ENCODE measurements at places on chromosomes 7 and 10.
A peak's percentile ranks its signal among the peaks of the same experiment; 100 is the strongest.

DNA sequence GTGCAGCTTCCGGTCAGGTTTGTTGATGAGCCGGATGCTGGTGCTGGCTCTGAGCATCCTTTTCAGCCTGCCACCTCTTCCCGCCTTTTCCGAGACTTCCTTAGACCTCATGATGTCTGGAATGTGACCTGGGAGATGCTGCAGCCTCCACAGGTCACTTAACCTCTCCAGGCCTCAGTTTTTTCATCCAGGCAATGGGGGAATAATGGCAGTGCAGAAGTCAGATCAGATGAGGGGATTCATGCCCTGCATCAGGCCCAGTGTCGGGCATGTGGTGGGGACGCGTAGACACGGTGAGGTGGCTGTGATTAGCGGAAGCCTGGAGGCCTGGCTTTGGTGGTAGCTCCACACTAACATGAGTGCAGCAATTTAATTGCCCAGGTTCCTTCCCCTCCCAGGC is 24.6 kb downstream of the PFKFB3 start:
- DNase-seq, result no peak

- no peak for DNase-seq
These were observed 2.3 kb downstream of the ZC3HAV1L start for GRCh38 chr7:139033346-139034114.

DNA sequence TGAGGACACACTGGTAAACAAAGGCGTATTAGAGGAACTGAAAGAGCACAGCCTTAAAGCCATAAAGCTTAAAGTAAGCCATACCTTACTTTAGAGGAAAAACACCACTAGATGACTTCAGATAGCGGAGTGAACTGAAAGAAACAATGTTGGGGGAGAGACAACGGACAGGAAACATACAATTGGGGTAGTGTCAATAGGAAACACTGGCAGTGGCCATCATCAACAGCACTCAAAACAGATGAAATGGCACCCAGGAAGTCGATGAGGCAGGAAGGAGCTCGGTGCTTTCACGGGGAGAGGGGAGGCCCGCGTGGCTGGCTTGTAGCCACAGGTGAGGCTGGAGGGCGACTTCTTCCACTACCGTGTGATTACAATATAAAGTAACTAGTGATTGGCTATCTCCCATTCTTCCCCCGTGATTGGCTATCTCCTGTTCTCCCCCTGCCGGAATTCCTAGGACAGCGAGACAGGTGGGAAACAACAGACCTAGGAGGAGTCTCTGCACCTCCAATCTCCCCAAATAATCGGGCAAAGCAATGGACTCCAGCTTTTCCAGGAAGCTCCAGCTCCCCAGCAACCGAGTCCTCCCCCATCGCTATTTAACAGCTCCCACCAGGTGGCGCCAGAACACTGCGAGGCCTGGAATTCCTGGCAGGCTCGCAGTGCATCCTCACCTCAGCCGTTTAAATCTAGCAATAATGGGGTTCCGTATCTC is 2.4 kb upstream of the TAS2R38 start:
- peak; percentile 58 for DNase-seq

DNA sequence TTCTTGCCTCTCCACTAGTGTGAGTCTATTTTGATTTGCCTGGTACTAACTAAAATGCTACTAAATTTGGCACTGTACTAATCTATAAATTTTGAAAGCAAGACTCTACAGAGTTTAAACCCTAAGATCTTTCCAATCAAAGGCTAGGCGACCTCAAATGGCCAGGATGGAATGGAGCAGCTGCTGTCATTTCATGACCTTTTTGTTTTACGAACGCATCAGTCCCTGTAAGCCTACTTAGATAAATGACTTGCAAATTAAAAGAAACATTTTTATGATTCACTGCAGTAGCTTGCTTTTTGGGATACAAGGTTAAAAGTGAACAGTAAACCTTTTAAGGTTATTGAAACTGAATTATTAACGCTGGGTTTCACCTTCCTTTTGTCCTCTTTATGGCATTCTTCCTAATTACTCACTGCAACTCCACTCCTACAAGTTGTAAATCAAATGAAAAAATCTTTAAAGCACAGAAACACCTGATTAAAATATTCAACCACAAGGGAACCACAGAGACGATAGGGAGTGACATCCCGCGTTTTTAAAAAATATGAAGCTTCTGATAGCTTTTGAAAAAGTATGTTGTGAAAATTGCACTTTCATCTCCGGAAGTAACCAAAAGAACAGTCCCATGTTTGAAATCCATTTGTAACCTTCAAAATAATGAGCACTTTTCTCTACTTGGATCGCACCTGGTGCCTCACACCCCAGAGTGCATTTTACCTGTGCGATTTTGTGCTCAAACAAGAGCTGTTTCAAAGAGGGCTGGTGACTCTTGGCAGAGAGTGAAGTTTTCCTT is 595.1 kb downstream of the PARD3 start:
- DNase-seq, result no peak

GRCh38 chr7:41696323-41696916 is 6.5 kb downstream of the INHBA start:
- no peak for DNase-seq

DNA sequence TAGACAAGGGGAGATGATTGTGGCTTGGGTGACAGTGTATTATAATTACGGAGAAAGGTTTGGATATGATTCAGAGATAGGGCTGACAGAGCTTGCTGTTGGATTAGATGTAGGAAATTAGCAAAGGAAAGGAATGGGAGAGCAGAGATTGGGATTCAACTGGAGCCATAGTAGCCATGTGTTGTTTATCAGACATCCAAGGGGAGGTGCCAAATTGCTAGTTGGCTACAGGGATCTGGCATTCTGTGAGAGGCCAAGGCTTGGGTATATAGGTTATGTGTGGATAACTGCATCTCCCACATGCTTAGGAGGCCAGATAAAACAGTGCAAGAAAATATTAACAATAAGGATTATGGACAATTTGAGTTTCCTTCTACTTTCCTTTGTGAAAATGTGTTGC is 34.9 kb downstream of the CSGALNACT2 start:
- no peak for DNase-seq

DNA sequence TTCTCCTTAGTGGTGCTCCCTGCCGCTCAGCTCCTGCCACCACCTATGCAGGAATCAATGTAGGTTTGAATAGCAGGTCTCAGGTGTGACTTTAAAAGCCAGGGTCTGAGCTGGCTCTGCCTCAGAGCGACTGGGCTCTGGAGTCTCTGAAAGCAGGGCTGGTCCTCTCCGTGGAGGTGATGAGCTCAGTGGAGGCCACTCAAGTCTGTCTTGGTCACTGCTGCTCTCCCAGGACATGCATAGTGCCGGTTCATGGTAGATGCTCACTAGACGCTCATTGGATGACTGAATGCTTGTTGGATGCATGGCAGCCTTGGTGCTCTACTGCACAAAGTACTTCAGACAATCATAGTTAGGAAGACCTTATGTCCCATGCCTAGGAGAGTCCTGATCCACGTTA is 45.1 kb upstream of the PTF1A start:
- DNase-seq, result no peak

DNA sequence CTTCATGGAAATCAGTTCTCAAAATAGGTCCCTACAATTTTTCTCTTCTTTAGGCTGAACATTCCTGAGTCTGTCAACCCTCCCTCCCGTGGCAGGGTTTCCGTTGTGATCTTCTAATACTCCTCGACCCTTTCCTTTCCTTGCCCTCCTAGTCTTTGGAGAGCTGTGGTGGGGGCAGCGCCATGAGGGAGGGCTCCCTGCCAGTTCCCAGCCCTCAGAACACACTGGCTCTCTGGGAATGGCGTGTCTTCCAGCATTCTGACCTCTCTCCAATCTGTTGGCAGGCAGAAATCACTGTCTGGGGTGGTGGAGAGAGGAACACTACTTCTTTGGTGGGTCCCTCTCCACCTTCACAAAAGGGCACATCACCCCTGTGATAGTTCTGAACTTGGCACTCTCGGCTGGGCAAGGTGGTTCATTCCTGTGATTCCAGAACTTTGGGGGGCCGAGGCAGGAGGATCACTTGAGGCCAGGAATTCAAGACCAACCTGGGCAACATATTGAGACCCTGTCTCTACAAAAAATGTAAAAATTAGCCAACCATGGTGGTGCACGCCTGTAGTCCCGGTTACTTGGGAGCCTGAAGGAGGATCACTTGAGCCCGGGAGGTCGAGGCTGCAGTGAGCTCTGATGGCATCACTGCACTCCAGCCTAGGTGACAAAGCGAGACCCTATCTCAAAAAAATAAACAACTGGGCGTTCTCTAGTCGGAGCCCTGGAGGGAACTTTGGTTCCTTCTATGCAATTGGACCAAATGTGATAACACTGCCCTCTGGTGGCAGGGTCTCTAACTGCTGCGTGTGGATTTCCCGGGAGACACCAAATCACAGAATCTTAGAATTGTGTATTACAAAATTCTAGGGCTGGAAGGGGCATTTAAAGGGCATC is 13.1 kb upstream of the ARPC1A start:
- DNase-seq, result peak; percentile 75

GRCh38 chr10:69359594-69359993 is 57.1 kb downstream of the TACR2 start:
- peak; percentile 15 for DNase-seq

DNA sequence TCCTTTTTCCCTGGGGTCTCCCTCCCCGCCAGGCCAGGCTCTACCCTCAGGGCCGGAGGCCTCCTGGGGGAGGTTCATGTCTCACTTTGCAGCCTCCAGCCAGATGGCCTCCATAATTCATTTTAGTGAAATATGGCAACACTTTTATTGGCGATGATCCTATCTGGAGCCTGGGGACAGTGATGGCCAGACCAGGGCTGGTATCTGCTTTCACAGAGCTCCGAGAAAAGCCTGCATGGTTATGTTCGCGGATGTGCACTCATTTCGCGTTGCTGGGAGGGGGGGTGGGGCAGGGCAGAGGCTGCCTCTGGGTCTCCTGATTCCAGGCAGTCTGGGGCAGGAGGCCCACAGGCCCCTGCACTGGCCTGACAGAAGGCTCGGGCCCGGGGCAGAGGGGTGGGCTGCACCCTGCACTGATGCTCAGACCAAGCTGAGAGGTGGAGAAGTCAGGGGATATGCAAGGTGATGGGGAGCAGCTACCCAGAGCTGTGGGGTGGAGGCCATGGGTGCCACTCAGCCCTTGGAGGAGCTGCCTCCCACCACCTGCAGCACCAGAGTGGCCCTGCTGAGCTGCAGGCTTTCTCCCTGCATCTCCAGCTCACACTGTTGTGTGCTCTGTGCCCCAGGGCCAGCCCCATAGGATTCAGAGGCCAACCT is 85.3 kb upstream of the RET start:
- no peak for DNase-seq

DNA sequence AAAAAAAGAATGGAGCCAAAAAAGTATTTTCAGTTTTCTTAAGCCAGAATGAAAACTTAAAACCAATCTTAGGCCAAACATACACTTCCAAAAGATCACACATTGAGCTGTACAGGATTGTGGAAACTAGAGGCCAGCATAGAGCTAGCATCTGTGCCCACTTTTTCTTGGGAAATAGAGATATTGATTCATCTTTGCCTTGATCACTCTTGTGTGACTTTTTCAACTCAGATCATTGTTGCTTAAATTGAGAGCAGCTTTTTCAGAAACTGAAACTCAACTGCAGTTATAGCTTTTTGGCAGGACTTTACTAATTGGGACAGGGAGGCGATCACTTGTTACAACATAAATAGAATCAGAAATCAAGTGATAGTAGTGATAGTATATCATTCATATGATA is 132.2 kb downstream of the PRKG1 start:
- DNase-seq, result no peak

DNA sequence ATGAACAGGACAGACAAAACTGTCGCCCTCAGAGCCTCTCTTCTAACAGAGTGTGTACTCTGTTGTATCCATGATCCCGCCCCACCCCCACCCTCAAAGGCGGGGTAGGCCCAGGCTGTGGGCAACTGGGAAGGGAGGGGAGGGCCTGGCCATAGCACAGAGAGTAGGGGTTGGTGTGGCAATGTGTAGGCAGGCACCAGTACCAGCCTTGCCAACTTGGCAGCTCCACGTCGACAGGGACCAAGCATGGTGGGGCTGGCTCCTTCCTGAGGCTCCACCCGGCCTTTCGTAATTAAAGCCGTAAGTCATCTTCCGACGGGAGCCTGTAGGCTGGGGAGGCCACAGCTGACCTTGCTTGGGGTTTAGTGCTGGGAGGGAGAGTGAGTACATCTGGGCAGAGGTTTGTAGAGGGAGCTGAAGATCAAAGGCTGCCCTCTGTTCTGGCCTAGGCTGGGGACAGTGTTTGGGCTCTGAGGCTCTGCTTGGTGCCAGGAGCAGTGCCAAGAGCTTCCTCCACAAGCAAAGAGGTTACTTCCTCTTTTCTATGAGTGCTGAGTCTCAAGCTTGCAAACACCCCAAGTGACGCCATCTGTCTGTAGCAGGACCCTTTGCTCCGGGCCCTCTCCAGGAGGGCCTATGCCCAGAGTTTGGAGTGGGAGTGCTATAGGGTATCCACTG is 121.6 kb downstream of the C10orf105 start:
- peak; percentile 39 for DNase-seq

DNA sequence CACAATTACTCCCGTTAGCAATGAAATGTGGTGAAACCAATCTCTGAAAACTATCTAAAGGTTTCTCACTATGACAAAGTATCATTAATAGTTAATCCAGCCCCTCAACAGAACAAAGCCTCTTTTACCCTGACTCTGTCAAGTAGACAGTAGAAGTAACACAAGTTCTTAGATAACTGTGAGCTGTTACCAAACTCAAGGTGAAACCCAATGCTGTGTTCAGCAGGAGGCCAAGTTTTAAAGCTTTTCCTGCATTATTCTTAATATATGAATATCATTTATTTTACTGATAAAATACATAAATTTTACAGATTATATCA is 109.1 kb downstream of the SRPK2 start:
- no peak for DNase-seq

DNA sequence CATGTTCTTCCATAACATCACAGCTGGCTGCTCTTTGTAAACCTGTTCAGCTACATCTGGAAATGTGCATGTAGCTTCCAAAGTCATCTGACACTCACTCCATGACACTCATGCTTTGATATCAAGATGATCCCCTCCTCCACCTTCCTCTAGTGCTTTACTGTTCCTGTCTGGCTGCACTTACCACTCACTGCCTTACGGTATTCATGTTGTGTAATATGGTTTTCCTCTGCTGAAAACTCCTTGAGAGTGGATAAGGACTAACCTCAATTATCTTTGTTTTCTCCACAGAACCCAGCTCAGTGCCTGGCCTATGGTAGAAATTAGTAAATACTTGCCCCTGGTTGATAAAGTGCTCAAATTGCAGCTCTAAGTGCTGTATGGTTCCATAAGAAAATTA is 483.9 kb downstream of the HTR7 start:
- no peak for DNase-seq

DNA sequence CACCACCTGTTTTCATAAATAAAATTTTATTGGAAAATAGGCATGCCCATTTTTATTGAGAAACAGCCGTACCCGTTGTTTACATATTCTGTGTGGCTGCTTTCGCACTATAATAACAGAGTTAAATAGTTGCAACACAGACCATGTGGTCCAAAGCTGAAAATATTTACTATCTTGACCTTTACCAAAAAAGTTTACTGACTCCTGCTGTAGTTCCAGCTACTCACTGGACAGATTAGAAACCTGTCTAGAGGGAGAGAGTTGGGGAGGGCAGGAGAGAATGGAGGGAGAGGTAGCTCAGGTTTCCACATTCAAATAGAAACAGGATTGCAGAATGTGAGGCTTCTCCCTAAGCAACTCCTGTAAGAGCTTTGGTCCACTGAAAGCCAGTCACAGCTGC is 55.1 kb upstream of the GLCCI1 start:
- no peak for DNase-seq

Data from CD4-positive, alpha-beta T cell treated with Interferon alpha-2 for 1 hour (primary cell).